CD4-positive, alpha-beta T cell treated with Interleukin-10 for 1 hour (primary cell): ENCODE measurements at places on chromosomes 3 and 15.

GRCh38 chr3:196377321-196377720 lies 39.1 kb upstream of the TM4SF19 start:
- no peak for DNase-seq

GRCh38 chr3:197297476-197298340 lies 704 bp downstream of the DLG1 start:
- DNase-seq, result peak; percentile 92

GRCh38 chr3:174110761-174111160 lies 713.2 kb downstream of the NLGN1 start:
- no peak for DNase-seq

DNA sequence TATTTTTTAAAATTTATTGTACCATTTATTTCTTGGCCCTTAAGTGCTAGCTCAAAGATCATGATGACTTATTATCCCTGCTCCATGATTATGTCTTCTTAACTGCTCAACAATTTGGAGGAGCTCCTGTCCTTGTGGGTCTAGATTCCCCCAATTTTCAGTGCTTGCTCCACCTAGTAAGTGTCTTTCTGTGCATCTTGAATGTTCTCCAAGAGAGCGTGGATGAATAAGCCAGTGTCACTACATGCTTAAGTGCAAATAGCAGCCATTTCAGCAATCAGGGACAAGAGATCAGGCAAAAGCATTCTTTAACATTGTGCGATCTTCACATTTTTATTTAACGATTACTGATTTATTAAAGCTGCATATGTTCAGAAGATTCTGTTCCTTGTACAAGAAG lies 99.4 kb downstream of the ALCAM start:
- no peak for DNase-seq

GRCh38 chr3:111723293-111724215 lies 128.4 kb upstream of the ZBED2 start:
- no peak for DNase-seq

DNA sequence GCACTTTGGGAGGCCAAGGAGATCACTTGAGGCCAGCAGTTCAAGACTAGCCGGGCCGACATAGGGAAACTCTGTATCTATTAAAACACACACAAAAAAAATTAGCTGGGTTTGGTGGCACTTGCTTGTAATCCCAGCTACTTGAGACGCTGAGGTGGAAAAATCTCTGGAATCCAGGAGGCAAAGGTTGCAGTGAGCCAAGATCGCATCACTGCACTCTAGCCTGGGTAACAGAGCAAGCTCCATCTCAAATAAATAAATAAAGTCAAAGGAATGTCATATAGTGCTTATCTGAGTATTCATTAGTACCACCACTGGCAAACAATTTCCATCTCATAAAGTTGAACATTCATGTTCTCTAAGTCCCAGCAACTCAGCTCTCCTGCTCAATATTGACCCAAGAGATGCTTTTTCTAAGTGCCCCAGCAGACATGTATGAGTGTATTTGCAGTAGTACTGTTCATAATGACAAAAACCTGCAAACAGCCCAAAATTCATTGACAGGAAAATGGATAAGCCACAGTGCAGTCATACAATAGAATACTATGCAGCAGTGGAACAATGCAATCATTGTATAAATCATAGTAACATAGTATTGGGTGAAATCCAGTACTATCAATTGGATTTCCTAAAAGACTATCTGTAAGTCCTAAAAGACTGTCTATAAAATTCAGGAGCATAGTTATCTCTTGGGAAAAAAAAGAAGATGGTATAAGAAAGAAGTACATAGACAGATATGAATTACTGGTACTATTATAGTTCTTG lies 751.5 kb upstream of the LMCD1 start:
- DNase-seq, result no peak

- DNase-seq, result no peak
Observed at GRCh38 chr3:193556841-193557240, 2.1 kb upstream of the ATP13A4 start.

DNA sequence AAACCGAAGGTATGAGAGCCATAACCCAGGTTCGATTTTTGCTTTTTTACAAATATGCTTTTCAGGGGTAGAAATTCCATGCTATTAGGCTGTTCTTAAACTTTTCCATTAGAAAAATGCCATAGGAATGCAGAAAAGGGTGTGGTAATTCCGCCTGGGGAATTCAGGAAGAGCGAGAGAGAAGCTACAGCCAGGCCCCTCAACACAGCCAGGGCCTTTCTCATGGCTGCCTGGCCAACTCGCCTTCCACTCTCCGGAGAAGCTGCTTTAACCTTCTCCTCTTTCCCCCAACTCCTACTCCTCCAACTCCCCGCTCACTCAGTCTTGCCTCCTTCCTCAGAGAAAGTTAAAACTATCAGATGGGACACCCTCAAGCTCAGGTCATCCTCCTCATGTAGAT lies 9.1 kb upstream of the TICRR start:
- no peak for DNase-seq

DNA sequence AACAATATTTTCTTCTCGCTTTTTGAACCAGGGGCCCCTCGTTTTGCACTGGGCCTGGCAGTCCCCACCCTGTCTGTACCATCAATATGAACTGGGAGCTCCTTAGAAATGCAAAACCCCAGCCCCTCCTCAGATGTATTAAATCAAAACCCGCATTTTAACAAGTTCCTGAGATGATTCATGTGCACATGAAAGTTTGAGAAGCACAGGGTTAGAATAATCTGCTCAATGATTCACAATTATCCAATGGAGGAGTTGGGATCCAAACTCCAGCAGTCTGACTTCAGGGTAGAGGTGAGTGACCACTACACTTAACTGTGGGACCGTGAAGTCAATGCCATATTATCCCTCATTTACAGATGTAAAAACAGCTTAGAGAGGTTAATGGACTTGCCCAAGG lies 256.4 kb downstream of the IGSF11 start:
- DNase-seq, result no peak

DNA sequence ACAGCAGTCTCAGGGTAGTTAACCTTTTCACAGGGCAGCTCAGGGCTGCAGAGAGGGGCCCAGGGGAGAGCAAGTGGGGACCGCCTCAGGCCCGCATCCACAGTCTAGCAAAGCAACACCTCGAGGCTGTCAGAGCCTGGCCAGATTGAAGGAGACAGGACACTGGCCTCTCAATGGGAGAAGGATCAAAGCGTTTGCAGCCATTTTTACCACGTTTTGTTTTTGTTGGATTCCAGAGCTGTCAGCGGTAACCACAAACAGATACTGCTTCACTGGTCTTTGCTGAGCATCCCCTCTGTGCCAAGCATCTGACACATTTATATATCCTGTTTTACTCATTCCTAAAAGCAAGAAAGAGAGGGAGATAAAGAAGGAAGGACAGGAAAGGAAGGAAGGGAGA lies 153.8 kb downstream of the SHQ1 start:
- no peak for DNase-seq

GRCh38 chr15:100771746-100772145 lies 107.9 kb upstream of the ALDH1A3 start:
- no peak for DNase-seq

- no peak for DNase-seq
Observed at GRCh38 chr3:59660376-59660775, 610.6 kb upstream of the CFAP20DC start.

GRCh38 chr3:65493371-65493882 lies 545.3 kb downstream of the MAGI1 start:
- DNase-seq, result no peak

DNA sequence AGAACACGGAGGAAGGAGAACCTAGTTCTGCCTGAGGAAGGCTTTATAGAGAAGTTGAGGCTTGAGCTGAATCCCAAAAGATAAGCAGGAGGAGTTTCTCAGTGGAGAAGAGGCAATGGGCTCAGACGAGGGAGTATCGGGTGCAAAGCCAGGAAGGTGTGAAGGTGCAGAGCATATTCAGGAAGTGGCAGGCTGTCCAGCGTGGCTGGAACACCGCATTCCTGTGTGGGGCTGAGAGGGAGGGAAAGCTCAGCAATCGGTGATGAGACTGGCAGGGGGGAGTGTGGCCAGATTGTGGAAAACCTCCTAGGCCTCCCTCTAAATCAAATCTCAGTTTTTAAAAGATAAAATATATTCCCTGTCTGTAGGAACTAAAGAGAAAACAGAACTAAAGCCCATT lies 63.0 kb downstream of the ARHGAP31 start:
- DNase-seq, result no peak

DNA sequence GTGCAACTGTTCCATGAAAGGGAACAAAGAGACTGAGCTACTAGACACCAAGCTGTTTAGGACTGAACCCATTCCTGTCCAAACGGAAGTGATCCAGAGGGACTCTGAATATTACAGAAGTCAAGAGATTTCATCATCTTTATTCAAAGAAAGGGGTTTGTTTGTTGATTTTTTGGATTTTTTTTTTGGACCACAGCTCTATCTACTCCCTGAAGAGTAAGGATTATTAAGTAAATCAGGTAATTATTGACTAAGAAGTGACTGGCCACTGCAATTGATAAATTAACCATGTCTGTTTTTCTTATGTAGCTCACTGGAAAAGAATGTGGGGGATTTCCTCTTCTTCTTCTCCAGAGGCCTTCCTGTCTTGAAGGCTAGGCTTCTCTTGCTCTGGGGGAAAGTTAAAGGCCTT lies 146.6 kb upstream of the TPM1 start:
- DNase-seq, result no peak

DNA sequence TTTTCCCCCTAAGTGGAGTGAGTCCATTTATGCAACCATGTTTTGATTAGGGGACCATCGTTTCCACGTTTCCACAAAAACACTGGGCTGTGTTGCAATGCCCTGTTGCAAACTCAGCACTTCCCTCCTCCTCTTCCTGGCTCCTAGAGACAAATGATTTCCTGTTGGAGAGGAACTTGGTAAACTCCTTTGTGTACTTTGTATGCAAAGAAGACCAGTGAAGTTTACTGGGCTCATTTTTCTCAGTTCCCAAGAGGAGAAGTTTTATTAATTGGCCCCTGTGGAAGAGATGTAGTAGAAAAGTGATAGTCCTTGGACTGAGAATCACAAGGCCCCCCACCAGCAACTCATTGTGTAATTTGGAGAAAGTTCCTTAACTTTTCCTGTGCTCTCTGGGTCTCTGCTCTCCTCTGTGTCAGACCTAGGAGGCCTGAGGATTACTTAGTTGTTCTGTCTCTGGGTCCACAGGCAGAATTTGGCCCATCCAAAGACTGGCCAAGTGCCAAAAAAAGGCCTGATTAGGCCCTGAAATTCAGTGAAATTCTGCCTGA lies 95.0 kb downstream of the ATG7 start:
- DNase-seq, result no peak

GRCh38 chr3:71512000-71512399 lies 71.5 kb downstream of the FOXP1 start:
- peak; percentile 79 for DNase-seq

- no peak for DNase-seq
Observed at GRCh38 chr15:50531766-50532165, 14.7 kb downstream of the USP50 start.

DNA sequence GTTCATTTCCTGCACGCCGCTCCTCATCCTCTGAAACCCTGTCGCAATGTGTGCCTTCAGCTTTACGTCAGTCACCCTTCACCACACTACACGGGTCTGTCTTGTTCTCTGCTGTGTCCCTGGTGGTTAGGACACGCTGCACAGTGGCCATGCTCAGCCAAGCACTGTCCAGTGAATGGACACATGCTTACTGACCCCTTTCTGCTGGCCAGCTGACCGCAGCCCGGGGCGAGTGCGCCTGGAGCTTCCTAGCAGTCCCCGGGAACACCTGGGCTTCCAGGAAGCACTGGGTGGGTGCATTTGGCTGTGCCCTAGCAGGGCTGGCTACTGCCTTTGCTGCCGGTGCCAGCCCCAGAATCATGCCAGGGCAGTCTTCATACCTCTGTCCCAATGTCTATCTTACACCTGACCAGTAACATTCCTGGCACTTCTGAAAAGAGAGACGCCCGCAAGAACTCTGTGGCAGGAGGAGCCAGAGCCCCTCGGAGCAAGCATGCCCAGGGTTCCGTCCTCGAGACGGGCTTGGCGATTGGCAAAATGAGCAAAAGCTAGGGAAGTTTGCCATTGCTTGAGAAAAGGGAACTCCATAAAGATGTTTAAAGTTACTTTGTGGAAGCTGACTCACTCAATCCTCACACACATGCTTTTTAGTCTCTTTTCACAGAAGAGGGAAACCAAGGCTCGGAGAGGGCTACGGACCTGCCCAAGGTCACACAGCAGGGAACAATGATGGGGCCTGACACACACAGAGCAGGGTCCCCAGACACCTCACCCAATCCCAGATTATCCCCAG lies 15.7 kb upstream of the ZXDC start:
- no peak for DNase-seq

- DNase-seq, result no peak
Observed at GRCh38 chr3:103440539-103441203, 1005.9 kb downstream of the ZPLD1 start.

DNA sequence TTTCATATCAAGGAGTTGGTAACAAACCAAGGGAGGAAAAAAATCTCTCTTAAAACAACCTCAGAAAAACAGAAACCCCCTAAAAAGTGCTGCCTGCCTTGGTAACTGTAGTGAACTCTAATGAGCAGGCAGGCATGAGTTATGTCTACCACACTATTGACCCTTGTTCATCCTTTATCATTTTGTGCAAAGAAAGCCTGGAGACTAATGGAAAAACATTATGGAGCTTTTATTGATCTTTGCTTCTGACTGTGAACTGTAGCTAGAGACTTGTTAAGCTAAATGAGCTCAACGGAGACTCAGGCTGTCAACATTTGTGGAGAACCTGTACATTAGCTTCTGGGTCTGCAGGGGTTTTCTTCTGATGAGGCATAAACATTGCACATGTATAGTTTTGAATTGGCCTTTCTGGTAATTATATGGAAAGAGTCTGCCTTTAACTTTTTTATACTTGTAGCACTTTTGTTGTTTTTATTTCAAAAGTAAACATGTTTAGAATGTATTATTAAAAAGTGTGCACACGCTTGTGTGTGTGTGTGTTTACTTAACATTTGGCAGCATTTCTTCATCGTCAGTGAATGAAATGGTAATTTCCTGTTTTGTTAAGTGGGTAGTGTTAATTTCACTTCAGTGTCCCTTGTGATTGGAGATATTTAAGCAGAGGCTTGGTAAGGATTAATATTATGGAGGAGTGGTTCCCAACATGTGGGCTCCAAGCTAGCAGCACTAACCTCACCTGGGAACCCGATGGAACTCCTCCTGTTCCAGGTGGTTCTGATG lies 15.9 kb upstream of the SPTSSB start:
- no peak for DNase-seq

DNA sequence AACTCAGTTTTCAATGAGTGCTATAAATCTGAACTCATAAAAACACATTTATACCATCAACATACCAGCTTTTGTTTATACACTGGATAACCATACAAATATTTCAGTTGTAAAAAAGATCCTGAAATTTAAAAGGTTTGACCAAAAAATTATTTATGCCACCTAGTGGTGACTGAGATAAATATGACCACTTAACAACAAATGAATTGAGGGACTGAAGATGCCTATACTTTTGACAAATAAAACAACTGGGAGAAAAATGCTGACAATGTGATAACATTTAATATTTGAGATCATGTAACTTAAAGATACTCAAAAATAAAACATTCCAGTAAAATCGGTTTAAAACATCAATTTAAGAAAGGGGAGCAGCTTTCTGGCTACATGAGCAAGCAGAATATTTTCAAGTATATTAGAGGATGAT lies 30.4 kb downstream of the ATG3 start:
- peak; percentile 52 for DNase-seq

GRCh38 chr3:23108451-23109057 lies 94.6 kb upstream of the UBE2E2 start:
- no peak for DNase-seq
